Mesenchymal stem cell (in vitro differentiated cells and primary cell): ENCODE measurements at places on chromosomes 11 and 22.

DNA sequence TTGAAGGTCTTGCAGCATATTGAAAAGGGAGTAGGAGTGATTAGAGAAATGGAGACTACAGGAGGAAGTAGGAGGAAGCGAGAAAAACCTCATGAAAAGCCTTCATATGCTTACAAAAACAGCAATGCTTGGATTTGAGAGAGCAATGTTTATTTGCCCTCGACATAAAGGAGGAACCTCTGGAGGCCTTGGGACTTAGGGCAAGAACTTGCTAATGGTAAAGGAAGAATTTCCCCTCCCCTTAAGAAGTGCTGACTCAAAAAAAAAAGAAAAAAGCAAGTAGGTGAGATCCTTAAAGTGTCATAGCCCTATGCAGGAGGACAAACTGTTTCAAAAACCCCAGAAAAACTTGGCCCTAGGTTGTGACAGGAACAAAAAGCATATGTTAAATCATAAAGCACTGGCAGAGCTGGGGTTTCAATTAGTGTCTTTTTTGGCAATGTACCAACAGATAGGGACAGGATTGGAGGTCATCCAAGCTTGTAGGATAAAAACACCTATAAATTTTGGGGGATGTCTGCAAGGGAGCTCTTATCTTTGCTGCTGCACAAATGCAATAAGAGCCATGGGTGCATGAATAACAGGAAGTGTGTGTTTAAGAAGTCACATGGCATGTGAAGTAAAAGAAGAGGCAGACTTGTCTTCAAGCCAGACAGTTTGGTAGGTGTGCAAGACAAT is 4.9 kb downstream of the GLYAT start:
- DNase-seq: no peak

GRCh38 chr22:17982572-17983141 is 41.7 kb downstream of the MICAL3 start:
- no peak for DNase-seq

- DNase-seq: no peak
These were observed 40.3 kb upstream of the AMOTL1 start for GRCh38 chr11:94727819-94728218.

DNA sequence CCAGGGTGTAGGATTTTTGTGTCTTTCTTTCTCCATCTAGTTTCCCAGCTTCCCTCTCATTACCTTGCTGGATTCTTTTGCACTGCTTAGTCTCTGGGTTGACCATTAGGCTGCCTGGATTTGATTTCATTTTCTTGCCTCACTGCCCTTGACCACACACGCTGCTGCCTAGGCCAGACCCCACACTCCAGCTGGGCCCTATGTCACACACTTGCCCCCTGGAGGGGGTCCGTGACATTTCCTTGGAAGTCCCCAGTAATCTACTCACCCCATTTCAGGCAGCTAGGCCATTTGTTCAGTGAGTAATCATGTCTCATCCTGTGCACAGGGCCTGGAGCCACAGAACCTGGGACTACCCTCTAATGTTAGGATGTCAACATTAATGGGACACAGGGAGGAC is 81.9 kb upstream of the SPON1 start:
- DNase-seq: no peak

GRCh38 chr22:46500201-46500600 is 37.2 kb downstream of the CELSR1 start:
- DNase-seq: no peak

GRCh38 chr11:88303037-88303436 is 34.5 kb downstream of the CTSC start:
- DNase-seq: no peak

- DNase-seq: no peak
These were observed 7.6 kb downstream of the IGSF9B start for GRCh38 chr11:133949129-133949528.
